ENCODE measurements at places on chromosomes 12 and 14.

DNA sequence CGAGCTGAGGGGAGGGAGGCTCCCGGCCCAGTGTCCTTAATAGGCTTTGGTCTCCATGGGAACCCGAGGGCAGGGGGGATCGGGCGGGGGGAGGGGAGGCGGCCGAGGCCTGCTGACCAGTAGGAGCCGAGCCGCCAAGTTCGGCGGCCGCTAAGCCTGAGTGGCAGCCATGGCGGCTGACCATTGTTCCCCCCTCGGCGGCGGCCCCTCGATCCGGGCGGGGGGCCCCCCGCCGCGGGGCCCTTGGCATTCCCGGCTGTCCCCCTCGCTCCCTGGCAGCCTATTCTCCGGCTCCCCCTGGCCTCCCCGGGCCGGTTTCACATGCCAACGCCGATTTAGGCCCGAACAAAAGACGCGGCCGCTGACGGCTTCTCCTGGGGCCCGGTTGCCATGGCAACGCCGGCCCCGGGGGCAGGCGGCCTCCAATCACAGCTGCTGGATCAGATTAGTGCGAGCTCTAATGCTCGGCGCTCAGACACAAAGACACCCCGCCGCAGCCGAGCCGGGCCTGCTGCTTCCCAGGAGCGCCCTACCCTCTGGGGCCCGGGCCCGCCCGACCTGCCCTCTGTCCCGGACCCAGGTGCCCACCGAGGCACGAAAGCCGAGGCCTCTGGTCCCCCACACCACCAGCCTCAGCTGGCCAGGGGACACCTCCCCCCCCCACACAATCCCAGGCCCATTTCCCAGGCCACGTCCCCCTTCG is 7.3 kb downstream of the MSI1 start:
- peak; percentile 32 for DNase-seq

- no peak for DNase-seq
Measured at GRCh38 chr12:97386133-97386581, 76.4 kb upstream of the RMST start.

- no peak for DNase-seq
Measured at GRCh38 chr12:99435095-99435791, 212.3 kb upstream of the GARIN6 start.

DNA sequence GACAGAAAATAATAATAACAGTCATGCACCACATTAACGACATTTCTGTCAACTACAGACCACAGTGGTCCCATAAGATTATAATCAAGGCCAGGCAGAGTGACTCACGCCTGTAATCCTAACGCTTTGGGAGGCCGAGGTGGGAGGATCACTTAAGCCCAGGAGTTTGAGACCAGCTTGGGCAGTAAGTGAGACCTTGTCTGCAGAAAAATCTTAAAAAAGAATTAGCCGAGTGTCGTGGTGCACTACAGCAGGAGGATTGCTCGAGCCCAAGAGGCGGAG is 8.6 kb downstream of the NAB2 start:
- no peak for DNase-seq

- DNase-seq, result no peak
Measured at GRCh38 chr14:21168055-21168454, 12.2 kb upstream of the OR5AU1 start.

- no peak for DNase-seq
Measured at GRCh38 chr12:118694128-118694775, 287.1 kb upstream of the SRRM4 start.

- no peak for DNase-seq
Measured at GRCh38 chr12:64660237-64661018, 50.1 kb downstream of the RASSF3 start.

DNA sequence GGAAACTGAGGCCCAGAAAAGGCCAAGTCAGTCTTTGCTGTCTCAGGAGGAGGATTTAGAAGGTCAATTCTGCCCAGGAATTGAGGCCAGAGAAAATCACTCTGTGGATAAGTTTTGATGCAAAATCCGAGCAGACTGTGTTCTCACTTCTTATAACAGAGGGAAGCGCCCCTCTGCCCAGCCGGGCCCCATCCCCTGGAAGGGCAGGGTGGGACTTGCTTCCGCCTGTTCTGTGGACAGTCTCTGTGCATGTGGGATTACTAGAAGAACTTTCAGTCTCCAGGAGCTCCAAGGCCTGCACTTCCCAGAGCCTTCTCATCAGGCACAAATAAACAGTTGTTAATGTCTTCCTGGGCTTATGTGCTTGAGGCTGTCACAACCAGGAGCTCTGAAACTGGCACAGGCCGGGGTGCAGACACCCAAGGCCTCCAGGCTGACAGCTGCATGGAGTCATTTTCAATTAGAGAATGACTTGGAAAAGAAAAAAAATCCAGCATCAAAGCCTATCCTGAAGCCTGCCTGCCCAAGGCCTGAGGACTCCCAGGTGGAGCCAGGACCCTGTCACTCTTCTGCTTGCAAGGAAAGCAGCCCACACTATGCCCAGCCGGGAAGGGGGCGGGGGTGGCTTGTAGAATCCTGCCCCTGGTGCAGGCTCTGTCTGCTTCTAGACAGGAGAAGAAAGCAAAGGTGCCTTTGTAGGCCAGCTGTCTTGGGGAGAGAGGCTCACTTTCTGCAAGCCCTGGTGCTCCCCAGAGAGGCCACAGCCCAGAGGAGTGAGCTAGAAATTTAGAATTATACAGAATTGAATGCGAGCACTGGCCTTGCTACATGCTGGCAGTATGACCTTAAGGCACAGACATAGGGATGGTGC is 84.7 kb downstream of the NTF3 start:
- DNase-seq, result no peak

GRCh38 chr14:24834956-24835355 is 201.0 kb upstream of the GZMB start:
- DNase-seq, result no peak

GRCh38 chr14:74501135-74501614 is 7.6 kb downstream of the ISCA2 start:
- no peak for DNase-seq

DNA sequence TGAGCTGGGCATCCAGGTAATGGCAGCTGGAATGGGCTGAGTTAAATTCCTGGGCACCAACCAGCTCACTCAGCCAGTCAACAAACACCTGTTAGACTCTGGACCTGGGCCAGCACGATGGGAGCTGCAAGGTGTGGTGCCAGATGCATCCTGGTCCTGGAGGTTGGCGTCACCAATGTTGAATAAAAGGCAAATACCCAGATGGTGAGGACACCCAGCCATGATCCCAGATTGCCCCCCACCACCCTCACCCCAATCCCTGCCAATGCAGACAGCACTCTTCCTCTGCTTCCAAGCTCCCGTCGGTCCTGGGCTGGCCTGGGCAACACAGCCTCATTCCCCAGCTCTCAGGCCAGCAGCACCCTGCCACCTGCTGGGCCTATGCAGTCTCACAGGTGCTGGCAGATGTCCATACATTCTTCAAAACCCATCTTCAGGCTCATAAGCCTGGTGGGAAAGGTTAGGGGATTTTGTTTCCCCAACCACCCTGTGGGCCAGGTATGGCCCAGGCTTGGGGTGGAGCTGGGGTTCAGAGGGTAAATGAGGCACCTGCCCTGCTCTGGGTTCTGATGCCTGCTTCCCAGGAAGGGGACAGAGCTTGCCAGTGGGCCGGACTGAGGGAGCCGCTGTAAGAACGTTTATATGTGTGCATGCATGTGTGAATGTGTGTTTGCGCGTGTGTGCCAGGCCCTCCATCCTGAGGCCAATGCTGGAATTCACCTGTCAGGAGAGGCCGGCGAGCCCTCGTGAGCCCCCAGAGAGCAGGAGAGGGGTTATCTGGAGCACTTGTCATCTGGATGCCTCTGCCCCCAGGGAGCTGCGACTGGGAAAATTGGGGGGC is 58.0 kb downstream of the LGMN start:
- DNase-seq, result no peak

- DNase-seq, result peak; percentile 22
Measured at GRCh38 chr12:110932046-110932445, 11.7 kb upstream of the MYL2 start.

GRCh38 chr12:93848523-93849101 is 171.4 kb downstream of the CRADD start:
- no peak for DNase-seq

GRCh38 chr12:3123729-3124128 is 46.5 kb downstream of the TSPAN9 start:
- DNase-seq, result no peak

DNA sequence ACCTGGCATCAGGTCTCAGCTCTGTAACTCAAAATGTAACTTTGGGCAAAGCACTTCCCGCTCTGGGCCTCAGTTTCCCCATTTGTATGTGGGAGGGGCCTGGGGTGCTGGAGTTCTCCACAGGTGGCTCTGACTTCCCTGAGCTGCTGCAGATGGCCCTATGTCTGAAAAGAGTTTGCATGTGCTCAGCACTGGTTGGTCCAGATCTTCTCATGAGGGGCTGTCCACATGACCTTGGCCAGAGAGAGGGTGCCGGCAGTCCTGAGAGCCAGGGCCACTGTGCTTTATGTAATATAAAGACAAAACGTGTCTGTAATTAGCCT is 7.2 kb upstream of the CACNA2D4 start:
- no peak for DNase-seq

DNA sequence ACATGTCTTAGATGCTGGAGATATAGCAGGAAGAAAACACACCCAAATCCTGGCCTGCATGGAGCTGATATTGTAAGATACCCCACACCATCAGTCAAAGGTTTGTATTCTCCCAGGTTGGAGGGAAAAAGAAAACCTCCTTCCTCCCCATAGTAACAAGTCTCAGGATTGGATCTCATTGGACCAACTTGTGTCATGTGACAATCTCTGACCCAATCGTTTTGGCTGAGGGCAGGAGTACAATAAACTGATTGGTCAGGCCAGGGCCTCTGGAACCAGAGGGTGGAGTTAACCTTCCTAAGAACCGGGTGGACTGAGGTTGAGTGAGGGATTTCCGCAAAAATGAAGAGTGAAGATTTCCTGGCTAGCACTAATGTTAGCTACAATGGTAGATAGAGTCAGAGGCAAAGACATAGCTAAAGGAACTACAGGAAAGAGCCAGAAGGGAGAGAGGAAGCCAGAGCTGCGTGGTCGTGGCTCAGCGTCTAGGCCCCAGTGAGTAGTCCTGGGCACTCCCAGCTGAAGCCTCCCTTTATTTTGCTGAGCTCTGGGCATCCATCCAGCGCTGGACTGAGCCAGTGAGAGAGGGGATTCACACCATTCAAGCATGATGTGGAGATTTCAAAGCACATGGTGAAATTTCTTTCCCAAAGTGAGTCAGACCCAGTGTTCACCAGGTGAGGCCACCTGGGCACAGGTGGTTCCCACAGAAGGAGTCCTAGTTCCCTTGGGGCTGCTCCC is 219.9 kb downstream of the AACS start:
- DNase-seq, result no peak

DNA sequence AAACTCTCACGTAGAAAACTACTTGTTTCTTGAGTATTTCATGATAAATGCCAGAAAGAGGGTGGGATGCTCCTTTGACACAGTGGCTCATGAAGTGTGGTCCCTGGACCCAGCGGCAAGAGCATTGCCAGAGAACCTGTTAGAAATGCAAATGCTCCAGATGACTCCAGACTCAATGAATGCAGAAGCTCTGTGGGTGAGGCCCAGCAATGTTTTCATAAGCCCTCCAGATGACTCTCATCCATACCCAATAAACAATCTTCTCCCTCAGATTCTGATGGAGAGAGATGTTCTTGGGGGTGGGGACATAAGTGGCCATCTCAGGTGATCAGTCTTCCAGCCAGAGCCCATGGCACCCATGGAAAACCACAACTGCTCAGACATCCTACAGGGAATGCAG is 88.9 kb downstream of the SMOC1 start:
- DNase-seq, result no peak

- DNase-seq, result no peak
Measured at GRCh38 chr12:1880153-1880845, 38.2 kb downstream of the CACNA2D4 start.

GRCh38 chr12:116937640-116938039 is 26.9 kb downstream of the FBXW8 start:
- no peak for DNase-seq

DNA sequence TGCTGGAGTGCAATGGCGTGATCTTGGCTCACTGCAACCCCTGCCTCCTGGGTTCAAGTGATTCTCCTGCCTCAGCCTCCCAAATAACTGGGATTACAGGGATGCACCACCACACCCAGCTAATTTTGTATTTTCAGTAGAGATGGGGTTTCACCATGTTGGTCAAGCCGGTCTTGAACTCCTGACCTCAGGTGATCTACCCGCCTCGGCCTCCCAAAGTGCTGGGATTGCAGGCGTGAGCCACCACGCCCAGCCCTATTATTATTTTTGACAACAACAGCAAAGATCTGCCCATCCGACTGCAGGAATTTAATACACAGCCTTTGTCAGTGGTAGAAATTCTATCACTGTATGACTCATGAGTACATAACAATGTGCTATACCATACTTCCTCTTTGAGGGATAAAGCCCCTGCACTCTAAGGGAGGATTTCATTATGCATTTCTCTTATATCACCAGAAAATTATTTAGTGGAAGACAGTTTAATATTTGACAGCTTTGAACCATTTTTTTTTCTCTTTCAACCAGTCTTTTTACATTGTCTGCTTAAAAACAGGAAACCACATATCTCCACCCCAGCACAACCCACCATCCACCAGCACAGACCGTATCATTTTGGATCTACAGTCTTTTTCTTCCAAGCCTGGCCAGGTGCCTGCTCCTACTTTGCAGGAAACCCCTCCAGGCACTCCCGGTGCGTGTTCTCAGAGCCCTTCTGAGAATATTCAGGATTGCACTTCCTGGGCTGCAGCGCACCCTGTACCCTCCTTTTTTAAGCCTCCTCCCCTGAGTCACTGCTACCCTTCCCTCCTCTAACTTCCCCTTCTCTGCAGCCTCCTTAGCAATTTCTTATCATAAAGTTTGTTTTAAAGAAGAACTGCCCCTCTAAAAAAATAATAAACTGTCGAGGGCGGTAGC is 594 bp downstream of the ARHGDIB start:
- no peak for DNase-seq

DNA sequence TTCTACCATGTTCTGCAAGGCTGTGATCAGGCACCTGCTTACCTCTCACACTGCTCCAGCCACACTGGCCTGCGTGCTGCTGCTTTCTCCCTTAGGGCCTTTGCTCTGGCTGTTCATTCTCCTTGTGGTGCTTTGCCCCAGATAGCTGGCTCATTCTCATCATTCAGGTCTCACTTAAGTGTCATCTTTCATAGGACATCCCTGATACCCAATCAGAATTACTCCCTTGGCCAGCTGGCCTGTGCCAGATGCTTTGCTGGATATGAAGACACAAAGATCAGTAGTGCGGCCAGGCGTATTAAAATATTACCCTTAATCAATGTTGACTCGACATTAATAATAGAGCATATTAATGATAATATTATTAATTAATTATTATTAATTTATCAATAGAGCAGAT is 143.8 kb upstream of the FGD4 start:
- no peak for DNase-seq
